CD4-positive, alpha-beta memory T cell (primary cell): ENCODE measurements at places on chromosomes 12 and 14. TPM values are rescaled to one million over a fixed set of nuclear protein-coding genes. Genes with fewer than 3 reads are reported as not detected.
A peak's percentile ranks its signal among the peaks of the same experiment; 100 is the strongest.

DNA sequence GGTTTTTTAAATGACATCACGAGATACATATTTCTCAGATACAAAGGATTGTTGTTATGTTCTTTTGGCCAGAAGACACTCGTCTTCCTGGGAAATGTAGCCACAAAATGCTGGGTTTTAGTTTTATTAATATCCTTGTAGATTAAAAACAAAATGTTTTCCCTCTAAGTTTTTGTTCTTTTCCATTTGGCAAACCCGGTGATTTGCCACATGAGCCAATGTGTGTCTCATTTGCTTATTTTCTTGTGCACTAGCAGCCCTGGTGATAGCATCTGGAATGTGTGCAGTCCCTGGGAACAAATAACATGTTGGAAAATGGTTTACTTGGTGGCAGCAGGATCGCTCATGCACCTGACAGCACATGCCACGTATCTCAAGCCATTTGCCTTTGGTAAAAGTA is 61.0 kb downstream of the HMGA2 start:
- H3K27ac ChIP-seq = no peak overlapping the region
- H3K4me3 ChIP-seq = no peak overlapping the region
- no peaks in the 10 kb centered on the region for H3K36me3 ChIP-seq
- H3K27me3 ChIP-seq = no peaks in the 10 kb centered on the region

DNA sequence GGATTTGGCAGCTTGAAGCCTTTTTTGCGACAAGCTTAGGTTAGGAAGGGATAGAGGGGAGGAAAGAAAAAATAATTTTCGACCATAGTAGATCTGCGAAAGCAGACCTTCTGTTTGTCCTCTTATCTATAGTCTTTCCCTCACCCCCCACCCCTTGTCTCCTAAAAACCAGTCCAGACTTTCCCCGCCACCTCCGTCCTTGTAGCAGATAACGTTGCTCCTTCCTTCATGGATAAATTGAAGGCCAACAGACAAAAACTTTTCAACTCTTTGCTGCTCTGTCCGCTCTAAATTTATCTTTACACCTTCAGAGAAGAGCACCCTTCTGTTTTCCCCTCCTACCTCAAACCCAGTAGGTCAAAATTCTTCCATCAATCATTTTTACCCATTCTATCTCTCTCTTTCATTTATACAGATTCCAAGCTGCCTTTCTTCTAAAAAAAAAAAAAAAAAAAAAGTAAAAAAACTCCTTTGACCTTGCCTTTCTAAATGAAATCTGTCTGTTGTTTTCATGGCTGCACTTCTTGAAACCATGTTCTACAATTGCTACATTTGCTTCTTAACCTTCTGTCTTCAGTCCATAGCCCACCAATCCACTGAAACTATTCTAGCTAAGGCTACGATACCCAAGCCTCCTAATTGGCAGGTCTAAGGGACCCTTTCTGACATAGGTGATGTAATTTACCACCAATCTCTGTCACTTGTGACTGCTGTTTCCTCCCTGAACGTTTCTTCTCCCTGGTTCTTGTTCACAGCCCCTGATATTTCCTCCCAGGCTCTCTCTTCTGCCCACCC is 11.1 kb upstream of the NEMF start:
- H3K27ac ChIP-seq = peak overlapping the region; percentile 97
- no peaks in the 10 kb centered on the region for H3K27me3 ChIP-seq
- H3K4me3 ChIP-seq = peak overlapping the region; percentile 76
- peaks cover 48% of the 10 kb centered on the region for H3K4me1 ChIP-seq
- peak; percentile 21 for DNase-seq
- H3K36me3 ChIP-seq = no peaks in the 10 kb centered on the region

- H3K36me3 ChIP-seq = no peaks in the 10 kb centered on the region
- H3K27ac ChIP-seq = no peak overlapping the region
- no peak overlapping the region for H3K4me3 ChIP-seq
- H3K27me3 ChIP-seq = no peaks in the 10 kb centered on the region
Observed at GRCh38 chr14:43674273-43674672, 832.8 kb downstream of the FSCB start.

- H3K27ac ChIP-seq = no peak overlapping the region
- H3K27me3 ChIP-seq = no peaks in the 10 kb centered on the region
- DNase-seq = no peak
- peaks cover 6% of the 10 kb centered on the region for H3K4me1 ChIP-seq
Observed at GRCh38 chr14:100446572-100446971, 123.4 kb downstream of the SLC25A47 start.

SPTB gene
- total RNA-seq = 0.09 TPM

REC8 gene
- 30.5 TPM for total RNA-seq
